ENCODE measurements at places on chromosomes 2 and 18.

GRCh38 chr18:41135146-41135545 lies 819.9 kb upstream of the PIK3C3 start:
- no peak for DNase-seq

DNA sequence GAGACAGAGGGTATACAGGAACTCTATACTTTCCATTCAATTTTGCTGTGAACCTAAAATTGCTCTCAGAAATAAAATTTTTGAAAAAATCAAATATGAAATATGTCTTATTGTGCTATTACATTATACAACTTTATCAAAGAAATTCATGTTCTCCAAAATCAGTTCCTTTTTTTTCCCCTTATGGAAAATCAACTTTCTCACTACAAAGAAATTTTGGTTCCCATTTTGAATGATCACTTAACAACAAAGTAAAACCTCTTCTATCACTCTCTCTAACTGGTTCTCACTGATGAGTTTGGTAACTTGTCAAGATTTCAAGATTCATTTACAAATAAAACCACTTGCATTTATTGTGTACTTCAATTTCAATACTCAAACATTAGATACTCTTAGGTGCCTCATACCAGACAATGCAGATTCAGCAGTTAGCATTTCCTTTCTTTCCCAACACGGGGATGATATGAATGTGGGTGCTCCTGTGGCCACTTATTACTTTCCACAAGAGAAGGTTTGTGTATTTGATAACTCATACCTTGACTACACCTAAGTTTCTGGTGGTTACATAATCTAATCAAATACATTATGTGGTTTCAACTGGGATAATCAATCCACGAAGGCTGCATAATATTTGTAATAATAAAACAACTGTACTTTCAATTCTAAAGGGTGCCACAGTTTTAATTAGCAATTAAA lies 6.4 kb downstream of the PSME4 start:
- DNase-seq: no peak

DNA sequence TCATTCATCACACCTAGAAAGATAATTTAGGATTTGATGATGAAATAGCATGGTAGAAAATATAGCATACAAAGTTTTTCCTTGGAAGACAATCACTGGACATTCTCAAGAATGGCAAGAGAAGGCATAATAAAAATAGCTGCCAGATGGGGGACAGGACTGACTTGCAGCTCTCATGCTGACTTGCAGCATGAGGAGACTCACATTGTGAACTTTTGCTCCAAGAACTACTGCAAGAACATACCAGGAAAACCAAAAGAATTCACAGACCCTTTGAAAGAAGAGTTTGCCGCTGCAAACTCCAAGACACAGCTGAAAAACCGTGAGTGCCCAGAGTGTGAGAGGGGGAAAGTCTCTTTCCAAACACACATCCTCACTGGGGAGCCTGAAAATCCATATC lies 47.0 kb downstream of the CRYGD start:
- DNase-seq: no peak

- DNase-seq: peak; percentile 30
Observed at GRCh38 chr2:204049635-204050034, 113.1 kb downstream of the ICOS start.

- DNase-seq: peak; percentile 23
Observed at GRCh38 chr2:120109186-120110061, 96.5 kb downstream of the EPB41L5 start.

DNA sequence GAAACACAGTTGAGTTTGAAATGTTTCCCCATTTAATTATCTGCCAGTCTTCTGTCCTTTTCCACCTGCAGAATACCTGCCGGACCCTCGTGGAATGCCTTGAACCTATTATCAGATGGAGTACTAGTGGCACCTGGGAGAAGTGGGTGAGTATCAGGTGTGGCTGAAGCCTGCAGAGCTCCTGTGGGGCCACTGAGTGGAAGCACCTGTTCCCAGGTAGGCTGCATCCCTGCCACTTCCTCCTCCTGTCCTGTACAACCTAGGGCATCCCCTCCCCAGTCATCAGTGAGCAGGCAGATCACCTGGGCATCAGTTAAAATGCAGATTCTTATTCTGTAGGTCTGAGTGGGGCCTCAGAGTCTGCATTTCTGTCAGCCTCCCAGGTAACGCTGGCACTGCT lies 80.8 kb upstream of the BZW1 start:
- no peak for DNase-seq

DNA sequence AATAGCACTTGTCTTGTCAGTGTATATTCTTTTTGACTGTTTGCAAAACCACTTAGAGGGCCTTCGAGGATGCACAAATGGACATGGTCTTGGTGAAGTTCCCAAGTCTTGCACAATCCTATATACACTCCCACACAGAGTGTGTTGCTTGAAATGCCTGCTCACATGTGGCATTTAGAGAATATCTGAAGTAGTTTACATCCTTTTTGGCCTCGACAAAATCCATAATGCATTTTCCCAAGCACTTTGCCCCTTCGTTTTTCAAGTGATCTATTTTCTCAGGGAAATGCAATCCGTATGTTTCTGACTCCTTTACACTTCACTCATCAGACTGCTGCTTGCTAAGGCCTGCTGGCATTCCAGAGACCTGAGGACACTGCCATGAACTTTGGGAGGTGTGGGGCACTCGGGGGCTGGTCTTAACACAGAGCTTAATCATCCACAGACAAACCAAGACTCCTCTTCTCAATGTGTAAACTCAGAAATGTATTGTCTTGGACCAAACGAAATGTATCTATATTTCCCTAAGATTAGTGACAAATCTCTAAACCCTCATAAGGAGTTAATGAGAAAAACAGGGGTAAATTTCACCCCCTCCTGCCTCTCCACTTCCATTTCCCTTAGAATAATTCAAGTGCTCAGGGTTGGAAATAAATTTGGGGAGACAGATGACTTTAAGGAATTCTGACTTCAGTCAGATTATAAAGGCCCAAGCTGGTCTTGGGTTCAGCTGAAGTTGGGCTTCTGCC lies 219.3 kb upstream of the APCDD1 start:
- DNase-seq: no peak

GRCh38 chr2:148602885-148603561 lies 41.5 kb upstream of the EPC2 start:
- DNase-seq: peak; percentile 8

DNA sequence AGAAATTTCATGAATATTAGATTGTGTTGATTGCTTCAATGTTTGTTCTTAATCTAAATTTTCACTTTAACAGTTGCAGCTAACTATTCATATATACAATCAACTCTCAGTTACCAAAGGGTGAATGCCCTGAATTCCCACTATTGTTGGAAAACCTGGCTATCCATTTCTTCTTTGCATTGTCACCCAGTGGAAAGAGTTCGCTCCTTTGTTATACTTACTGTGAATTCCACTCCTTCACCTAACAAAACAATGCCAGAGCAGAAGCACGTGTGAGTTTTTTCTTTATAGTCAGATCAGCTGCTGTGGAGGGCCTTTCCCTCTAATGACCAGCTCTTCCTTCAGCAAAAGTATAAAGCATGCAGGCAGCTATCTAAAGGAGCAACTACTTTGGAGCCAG lies 409.2 kb upstream of the NRP2 start:
- no peak for DNase-seq

GRCh38 chr18:25066516-25066915 lies 285.4 kb downstream of the ZNF521 start:
- DNase-seq: no peak

DNA sequence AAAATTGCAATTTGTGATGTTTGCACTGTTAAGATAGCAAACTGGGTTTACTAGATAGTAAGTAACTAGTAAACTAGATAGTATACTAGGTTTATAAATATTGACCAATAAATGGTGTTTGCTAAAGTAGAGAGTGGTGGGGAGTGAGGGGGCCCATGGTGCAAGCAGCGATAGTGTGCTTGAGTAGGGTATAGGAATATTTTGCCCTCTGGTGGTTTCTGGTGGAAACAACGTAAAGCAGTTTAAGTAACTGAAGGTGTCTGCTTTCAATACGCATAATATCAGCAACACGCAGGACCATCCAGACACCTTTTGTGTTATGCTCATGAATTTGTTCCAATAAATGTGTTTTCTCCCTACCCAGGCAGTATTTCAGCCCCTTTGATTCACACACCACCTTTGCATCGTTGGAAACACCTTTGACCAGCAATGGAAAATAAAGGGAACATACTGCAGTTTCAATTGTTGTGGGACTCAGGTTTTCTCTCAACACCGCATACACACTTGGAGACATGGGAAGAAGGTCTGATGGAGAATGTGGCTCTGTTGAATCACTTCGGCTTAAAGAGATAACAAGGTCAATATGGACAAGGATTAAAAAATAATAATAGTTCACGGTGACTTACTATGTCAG lies 16.7 kb upstream of the STAT1 start:
- DNase-seq: peak; percentile 49

GRCh38 chr2:168749297-168749696 lies 53.1 kb upstream of the NOSTRIN start:
- no peak for DNase-seq

GRCh38 chr2:28527196-28527595 lies 31.3 kb downstream of the PLB1 start:
- DNase-seq: no peak

DNA sequence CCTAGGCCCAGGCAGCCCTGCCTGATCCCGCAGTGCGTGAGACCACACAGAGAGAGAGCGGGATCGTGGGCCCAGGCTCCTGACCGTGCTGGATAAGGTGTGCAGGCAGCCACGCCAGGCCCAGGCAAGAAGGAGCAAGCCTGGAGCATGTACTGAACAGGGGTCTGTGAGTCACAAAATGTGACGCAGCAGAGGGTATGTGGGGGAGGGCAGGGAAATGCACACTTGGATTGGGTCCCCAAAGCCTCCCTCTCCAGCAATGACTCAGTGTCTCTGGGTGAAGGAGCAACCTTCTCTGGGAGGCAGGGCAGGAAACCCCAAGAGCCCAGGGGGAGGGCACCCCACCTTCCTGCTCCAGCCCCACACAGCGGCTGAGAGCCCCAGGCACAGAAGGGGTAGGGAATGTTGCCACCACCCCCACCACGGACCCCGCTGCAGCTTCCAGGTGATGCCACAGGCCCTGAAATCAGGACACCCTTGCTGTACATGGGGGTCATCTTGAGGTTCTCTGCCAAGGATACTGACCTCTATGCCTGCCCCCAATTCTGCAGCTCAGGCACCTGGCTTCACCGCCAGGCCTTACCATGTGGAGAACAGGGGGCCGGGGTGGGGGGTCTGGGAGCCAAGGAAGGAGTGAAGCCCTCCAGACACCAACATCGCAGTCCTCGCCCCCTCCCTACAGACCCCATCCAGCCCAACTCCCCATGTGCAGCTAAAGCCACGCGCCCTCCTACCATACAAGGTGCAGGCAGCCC lies 1.3 kb upstream of the GPC1 start:
- DNase-seq: peak; percentile 32

DNA sequence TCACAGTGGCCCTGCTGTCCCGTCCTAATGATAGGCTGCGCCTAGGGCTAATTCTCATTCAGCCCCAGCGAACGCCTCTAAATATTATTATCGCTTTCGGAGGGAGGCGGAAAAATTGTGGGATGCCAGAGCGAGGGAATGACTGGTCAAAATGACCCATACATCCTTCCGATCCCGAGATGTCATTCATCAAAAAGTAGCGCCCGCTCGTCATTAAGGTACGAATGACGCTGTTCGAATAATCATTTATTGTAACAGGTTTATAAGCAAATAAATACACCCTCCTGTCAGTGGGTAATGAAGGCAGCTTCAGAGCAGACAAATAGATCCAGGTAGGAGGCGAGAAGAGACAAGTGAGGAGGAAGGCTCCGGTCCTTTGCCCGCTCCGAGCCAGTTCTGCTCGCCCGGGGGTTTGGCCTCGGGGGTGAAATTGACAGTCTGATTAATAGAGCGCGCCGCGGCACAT lies at the start of gene EVX2:
Gene EVX2 (minus strand): TSS at position 167 of the 466 bp plus-strand sequence. CDS start 186 bp downstream, outside the sequence.
- DNase-seq: no peak

DNA sequence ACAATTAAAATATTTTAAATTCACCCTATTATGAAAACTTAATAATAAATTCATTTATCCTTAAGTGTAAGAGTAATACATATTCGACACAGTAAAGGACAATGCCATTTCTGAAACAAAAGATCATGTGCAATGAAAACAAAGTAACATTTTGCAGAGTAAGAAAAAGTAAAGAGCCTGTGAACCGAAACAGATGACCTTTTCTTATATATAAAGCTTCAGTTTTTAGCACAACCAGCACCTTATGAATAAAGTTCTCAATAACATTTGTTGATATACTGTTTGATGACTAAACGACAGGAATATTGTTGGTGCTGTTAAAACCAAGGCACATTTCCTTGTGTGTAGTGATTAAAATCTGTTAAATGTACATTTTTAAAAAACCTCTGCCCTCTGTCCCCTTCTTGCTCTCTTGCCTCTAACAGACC lies 1.5 kb downstream of the PELI1 start:
- DNase-seq: peak; percentile 14

DNA sequence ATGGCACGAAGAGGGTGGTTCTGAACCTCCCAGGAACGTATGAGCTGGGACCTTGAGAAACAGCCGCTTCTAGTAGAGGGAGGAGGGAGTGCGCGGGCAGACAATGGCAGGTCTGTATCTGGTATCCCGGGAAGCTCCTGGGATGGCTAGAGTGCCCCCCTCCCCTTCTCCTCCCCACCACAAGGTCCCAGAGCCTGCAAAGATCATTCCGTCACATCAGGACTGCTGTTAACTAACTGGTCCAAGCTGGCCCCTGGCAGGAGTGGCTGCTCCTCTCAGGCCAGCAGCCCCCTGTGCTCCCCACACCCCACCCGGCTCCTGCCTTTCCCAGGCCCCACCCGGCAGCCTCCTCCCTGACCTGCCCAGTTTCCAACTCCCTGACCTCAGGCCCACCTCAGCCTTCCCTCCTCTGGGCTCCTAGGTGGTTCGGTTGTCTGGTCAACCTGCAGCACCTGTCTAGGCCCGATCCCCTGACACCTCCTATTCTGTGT lies 75.0 kb downstream of the TPO start:
- no peak for DNase-seq

- no peak for DNase-seq
Observed at GRCh38 chr2:230879271-230879882, 14.6 kb downstream of the ITM2C start.

GRCh38 chr18:6015364-6015763 lies 120.0 kb upstream of the TMEM200C start:
- DNase-seq: no peak

GRCh38 chr2:27171351-27171848 lies 22.6 kb downstream of the TCF23 start:
- DNase-seq: no peak

- no peak for DNase-seq
Observed at GRCh38 chr18:76056471-76057110, 438.5 kb downstream of the ZNF516 start.

- DNase-seq: no peak
Observed at GRCh38 chr2:220783671-220784070, 788.4 kb downstream of the EPHA4 start.

DNA sequence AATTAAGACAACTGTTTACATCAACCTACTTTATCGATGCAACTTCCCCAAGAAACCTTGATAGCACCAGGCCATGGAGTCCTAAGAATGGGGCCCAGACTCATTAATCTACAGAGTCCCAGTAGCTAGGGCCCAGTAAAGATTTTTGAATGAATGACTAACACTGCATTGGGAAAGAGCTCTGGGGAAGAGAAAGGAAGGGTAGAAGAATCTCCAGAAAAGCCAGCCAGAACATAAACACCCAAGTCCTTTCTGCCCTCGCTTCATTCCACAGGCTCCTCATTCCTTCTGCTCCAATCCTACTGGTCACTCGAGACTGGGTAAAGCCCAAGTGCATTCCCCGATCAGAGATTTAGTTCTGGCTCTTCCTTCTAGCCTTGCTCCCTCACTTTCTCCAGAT lies 44.3 kb downstream of the CYRIA start:
- DNase-seq: no peak

Data from GM20000 (cell line).